ENCODE measurements at places on chromosomes 5 and 9.

DNA sequence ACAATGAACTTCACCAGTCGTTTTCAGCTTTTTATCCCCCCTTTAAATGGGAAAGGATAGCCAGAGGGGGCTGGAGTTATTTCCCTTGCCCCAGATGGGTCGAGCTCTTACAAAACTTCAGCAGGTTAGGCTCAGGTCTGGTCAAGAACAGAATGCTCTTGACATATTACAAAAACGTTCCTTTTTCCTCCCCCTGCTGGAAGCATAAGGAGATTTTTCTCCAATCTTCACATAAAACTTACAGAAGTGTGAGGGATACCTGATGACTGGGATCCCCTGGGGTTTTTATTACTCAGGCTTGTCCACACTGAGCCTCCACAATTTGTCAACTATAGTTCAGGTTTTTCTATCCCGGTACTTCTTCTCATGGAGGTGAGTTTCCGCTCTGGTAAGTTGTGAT is 60.8 kb downstream of the CSF2 start:
- DNase-seq, result no peak

DNA sequence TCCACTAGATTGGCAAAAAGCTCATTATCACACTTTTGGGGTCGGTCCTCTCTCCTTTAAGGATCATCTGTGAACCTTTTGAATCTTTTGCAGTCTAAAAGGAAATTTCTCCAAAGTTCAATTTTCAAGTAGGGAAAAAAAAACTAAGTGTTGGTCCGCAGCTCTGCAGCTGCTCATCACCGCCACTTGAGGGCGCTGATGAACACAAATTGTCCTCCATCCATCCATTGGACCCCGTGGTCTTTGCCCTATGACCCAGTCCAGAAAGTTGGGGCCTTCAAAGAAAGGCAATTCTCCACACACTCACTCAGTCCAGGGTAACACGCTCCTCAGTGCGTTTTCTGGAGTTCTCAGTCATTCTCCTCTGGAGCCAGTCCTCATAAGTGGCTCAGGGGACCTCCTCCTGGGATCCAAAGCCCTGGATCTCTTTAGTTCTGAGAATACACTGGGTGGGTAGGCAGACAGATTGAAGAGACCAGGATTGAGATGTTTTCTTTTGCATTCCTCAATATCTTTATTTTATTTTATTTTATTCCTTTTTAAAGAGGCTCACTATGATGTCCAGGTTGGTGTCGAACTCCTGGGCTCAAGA is 63.6 kb upstream of the SLC28A3 start:
- no peak for DNase-seq

- DNase-seq, result no peak
These were observed 124.1 kb upstream of the TBC1D2 start for GRCh38 chr9:98379572-98379971.

GRCh38 chr5:147691130-147691529 is 91.4 kb downstream of the JAKMIP2 start:
- no peak for DNase-seq

DNA sequence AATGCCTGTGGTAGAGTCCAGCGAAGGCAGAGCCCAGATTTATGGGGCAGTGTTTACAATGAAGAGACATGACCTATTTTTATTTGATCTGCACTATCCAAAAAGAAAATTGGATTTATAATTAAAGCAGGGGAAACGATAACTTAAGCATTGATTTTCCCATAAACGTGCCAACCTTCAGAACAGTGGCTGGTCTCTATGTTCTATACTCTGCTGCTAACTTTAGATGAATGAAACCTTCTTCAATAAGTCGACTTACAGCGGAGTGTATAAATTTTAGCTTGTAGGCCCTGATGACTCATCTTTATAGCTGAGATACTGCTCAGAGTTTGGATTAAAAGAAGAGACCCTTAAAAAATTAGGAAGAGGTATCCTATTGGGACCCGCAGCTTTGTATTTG is 452.6 kb downstream of the TLR4 start:
- DNase-seq, result no peak

- DNase-seq, result peak; percentile 16
These were observed 74.8 kb downstream of the SLF1 start for GRCh38 chr5:94693043-94693822.

GRCh38 chr5:160547061-160547460 is 125.4 kb downstream of the PTTG1 start:
- DNase-seq, result no peak

DNA sequence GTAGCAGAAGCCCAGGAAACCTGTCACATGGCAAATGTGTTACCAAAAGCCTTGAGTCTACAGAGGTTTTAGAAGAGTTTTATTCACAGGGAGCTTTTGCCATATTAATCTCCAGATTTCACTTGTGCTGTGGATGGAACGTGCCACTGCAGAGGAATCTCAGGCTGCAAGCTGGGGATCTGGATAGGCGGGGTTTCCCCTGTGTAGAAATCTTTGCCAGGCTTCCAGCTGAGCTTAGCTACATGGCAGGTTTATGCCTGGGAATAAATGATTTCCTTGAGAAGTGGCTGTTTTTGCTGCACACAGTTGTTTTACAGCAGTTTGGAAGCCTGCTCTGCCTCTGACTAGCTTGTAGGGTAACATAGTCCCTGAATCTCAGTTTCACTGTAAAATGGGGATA is 224.6 kb upstream of the PLPPR1 start:
- no peak for DNase-seq

DNA sequence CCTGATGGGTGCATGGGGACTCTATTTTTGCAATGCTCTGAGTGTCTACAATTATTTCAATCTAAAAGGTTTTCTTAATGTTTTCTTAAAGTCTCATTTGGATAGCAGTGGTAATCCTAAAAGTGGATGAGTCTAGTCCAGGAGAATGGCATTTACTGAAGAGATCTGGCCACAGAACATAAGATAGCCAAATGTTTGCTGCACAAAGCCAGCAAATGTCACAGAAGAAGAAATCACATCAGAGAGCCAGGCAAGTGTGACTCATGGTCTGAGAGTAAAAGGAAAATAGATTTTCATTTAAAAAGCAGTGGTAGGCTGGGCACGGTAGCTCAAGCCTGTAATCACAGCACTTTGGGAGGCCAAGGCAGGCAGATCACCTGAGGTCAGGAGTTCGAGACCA is 352.7 kb upstream of the GRAMD2B start:
- DNase-seq, result no peak

GRCh38 chr9:9799287-9799686 is 813.5 kb downstream of the PTPRD start:
- DNase-seq, result no peak

GRCh38 chr9:71210326-71210725 is 88.9 kb upstream of the TRPM3 start:
- no peak for DNase-seq

DNA sequence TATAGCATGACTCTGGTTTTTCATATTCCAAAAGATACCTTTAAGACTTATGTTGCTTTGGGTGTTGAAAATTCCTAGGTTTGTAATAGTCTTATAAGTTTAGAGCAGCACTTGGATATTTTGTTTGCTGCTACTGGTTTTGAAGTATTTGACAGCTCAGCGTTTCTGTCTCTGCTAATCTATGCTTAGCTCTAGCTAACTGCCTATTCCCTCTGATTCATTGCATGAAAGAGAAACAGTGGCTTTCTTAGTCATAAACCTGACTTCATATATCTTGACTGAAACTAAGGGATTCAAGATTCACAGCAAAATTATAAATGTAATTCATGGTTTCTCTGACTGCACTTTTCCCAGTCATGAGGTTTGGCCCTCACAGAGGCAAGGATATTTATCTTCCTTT is 35.6 kb upstream of the ANXA1 start:
- no peak for DNase-seq

- no peak for DNase-seq
These were observed 48.5 kb downstream of the WNK2 start for GRCh38 chr9:93232388-93232960.

- no peak for DNase-seq
These were observed 37.4 kb downstream of the ELOVL7 start for GRCh38 chr5:60806591-60807243.

DNA sequence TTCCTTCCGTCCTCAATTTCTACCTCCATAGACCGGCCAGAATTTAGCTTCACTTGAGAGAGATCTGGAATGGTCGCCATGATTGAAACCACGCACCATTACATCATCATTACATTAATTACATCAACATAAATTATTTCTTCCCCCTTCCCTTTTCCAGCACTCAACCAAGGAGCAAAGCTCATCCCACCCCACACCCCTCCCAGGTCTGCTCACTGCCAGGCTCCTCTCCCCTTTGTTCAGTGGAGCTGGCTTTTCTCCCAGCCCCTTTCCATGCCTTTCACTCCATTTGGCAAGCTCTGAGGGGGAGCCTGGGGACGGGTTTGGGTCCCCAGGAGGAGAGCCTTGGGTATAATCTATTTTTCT is 8.4 kb downstream of the RACK1 start:
- no peak for DNase-seq

DNA sequence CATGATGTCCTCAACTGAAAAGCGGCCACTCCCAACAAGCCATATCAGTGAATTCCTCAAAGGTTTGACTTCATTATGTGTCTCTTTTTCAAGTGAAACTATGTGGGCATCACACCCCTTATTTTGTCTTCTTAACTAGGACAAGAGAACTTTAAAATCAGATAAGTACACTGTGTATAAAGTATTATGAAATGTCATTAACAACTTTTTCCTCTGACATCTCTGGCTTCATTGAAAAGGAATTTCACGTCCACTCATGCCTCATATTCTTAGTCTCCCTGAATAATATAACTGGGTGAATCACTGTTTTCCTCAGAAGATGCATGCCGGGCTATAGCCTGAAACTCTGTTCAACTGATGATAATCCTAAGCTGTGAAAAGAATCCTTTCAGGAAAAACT is 415.8 kb downstream of the ACTL7B start:
- no peak for DNase-seq

DNA sequence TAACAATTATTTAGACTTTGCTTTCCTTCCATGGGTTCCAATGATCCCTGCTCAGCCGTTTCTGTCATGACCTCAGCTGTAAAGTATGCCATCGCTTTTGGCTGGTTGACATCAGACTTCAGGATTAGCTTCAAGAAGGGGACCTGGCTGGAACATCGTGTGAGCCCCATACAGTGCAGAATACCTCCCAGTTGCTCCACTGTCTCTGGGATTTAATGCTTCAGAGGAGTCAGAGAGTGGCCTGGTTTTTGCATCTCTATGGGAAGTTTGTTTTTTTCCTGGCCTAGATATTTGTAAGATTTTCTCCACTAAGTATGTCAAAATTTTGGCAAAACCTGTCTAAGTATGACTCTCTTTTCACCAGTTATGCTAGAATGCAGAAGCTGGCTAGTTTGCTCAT is 216.9 kb downstream of the GABBR2 start:
- DNase-seq, result no peak

DNA sequence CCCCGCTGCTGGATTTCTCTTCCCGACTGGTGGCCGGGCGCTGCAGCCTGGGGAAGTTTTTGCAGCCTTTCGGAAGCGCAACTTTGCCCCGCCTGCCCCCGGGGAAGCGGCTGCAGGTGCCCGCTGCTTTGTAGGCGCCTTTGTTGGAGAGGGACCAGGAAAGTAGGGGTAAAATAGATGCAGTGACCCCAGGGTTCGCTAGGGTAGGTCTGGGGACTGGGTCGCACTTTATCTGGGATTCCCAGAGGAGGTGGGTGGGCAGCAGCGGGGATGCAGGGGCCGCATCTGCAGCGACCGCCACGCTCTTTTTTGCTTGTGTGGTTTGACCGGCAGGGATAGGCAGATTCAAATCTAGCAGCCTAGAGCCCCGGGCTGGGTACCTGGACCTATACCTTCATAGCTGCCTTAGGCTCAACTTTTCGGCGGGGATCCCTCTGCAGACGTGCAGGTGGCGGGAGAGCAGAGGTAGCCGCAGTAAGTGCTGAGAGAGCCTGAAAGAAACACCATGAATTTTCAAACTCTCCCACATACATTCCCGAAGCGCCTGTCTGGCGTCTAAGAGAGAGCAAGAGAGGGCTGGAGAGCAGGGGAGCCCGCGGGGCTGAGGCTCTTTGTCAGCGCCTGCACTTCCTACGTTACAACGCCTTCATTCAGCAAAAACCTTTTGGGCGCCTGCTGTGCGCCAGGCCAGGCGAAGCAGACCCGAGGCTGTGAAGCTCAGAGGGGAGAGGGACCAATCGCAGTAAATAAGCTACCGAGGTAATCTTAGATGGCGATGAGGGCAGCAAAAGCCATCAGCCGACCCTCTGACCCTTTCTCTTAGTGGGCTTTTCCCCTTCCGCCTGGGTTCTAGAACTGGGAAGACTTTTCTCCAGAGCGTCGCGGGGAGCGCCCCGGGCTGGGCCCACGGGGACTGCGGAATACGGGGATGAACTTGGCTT is 642 bp downstream of the SV2C start:
- no peak for DNase-seq

- no peak for DNase-seq
These were observed 214.6 kb downstream of the TLE1 start for GRCh38 chr9:81474792-81475191.

GRCh38 chr5:73388306-73388684 is 60.3 kb downstream of the FOXD1 start:
- DNase-seq, result no peak

GRCh38 chr5:10703676-10704075 is 57.4 kb downstream of the DAP start:
- no peak for DNase-seq

DNA sequence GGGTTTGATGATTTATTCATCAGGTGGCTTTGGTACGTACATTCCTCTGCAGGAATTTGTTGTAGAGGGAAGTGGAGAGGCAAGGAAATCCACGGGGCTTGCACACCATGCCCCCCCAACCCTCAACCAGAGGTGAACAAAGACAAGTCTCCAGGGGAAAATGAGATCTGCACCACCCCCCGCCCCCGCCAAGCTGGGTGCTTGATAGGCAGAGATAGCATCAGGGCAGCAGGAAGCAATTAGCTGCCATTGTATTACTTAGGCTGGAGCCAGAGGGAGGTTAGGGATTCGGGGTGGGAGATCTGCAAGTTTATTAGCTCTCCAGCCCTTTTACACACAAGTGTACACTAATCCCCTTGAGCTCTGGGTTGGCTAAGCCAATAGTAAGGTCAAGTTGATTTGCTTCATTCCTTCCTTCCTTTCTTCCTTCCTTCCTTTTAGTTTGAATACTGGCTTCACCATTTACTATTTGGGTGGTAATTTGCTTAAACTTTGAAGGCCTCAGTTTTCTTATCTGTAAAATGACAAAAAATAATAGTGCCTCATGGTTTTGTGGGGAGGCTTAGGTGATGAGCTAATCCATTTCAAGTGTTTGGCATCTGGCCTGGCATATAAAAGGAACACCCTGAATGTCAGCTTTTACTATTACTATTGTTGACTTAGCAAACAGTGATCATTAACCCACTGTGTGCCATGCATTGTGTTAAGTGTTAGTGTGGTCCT is 34.1 kb downstream of the SPRY4 start:
- no peak for DNase-seq

- DNase-seq, result no peak
These were observed 43.2 kb downstream of the SEMA4D start for GRCh38 chr9:89454498-89455355.

- no peak for DNase-seq
These were observed 316.2 kb upstream of the HAPLN1 start for GRCh38 chr5:84036842-84037241.

DNA sequence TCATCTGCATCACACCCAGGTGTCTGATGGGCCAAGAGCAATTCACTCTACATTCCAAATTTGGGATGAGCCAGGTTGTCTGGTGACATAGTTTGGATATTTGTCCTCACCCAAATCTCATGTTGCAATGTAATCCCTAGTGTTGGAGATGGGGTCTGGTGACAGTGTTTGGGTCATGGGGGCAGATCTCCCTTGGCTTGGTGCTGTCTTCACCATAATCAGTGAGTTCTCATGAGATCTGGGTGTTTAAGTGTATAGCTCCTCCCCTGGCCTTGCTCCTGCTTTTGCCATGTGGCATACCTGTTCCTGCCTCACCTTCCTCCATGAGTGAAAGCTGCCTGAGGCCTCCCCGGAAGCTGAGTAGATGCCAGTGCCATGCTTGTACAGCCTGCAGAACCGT is 7.4 kb upstream of the SIL1 start:
- DNase-seq, result no peak

GRCh38 chr9:129643706-129644105 is 1.8 kb upstream of the ASB6 start:
- no peak for DNase-seq
